ENCODE measurements at places on chromosomes 6 and 20.

DNA sequence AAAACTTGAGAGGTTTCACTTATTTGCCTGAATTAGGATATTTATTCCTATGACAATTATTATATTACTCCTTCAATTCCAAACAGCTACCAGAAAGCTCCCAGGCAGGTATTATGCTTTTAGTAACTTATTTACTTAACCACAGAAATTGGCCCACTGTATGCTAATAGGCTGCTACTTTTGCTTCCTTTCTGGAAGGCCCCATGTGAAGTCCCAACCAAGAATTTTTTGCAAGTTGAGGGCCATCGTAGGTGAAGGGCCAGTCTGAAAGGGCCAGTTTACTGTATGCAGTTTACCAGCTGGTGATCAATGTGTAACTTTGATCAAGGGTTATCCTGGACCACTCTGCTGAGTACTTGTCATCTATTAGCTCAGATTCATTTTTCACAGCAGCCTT, 45.0 kb downstream of the EDN1 start:
- DNase-seq: no peak

GRCh38 chr6:157152556-157152955, 170.8 kb downstream of the TMEM242 start:
- DNase-seq: no peak

DNA sequence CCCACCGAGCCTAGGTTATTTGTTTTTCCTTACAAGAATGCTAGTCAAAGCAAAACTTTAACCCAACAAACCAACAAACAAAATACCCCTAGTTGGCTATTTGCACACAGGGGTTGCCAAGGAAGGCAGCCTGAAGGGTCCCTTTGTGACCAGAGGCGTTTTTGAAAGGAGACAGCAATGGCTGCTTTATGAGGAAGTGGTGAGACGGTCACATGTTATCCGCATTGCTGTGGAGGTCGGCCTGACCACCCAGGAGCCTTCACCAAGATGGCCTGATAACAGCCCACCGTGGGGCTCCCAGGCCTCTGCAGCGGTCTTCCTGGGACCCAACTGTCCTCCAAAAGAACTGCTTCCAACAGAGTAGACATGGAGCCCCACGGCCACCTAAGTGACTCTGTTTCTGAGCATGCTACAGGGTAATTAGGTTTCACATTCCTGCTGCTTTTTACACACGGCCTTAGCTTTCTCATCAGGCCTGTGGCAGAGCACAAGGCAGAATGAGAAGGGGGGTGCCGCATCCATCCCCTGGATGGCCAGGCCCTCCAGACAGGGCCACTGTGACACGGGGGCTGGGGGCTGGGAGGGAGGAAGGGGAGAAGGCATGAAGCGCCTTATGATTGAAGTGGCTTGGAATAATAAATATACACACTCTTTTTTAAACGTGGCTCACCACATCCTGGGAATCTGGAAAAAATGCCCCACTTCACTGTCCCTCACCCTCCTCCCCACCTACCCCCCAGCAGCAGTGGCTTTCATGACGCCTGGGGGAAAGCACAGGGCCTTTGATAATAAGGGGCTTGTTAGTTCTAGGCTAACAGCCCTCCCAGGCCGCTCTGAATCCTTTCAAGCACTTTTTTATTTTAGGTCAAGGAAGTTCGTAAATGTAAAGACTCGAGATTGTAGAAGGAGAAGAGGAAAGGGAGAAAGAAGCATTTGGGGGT, 86.0 kb downstream of the CLIC5 start:
- no peak for DNase-seq

DNA sequence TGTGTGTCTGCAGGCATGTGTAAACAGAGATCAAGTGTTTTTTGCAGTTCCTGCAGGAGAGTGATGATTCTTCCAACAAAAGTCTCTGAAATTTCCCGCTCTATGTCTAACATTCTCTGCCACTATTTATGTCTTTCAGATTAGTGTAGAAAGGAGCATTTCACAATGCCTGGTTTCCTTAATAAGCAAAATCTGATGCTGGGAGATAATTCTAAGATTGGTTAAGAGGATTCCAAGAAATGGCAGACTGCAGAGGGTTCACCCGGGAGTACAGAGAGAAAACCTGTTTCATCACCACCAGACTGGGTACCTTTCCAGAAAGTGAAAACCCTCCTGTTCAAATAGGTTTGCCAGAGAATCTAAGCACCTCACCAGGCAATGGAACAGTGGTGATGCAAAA, 62.7 kb downstream of the FOXC1 start:
- no peak for DNase-seq

All from SW480 (cell line).